ENCODE measurements at places on chromosomes 13 and 19.

- H3K27me3 ChIP-seq, result no peaks in the 10 kb centered on the region
- no peak overlapping the region for H3K27ac ChIP-seq
- H3K36me3 ChIP-seq, result no peaks in the 10 kb centered on the region
- no peaks in the 10 kb centered on the region for H3K4me1 ChIP-seq
- DNase-seq, result no peak
These were observed 22.8 kb downstream of the VSTM2B start for GRCh38 chr19:29548483-29549085.

DNA sequence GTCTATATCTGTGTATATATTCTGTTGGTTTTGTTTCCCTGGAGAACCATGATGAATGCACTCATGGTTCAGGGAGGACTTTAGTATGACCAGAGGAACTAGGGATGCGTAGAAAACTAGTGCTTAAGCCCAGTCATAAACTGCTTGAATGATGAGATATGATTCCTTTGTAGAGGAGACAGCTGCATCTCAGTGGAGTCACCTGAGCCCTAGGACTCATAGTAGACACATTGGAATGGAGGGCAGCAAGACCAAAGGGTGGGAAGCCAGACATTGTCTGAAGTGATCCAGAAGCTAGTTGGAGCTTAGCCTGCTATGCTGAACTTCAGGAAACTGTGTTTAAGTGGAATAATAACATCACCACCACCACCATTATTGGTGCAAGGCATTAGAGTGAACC is 89.5 kb upstream of the SPATA13 start:
- no peaks in the 10 kb centered on the region for H3K4me1 ChIP-seq
- no peaks in the 10 kb centered on the region for H3K36me3 ChIP-seq
- no peak overlapping the region for H3K27ac ChIP-seq

DNA sequence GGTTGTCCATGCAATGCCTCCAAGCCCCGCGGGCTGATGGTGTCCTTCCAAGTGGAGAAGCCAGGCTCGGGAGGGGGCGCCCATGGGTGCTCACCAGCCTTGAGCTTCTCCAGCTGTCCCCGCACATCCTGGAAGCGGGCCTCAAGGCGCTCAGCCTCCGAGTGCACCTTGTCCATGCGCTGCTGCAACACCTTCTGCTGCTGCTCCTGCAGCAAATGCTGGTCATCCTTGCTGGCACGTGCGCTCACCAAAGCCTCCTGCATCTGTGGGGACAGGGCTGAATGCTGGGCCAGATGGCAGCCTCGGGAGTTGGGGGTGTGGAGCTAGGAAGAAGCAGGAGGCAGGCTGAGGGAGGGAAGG is 22.8 kb upstream of the EMP3 start:
- peaks cover 14% of the 10 kb centered on the region for H3K27me3 ChIP-seq
- no peak overlapping the region for H3K4me3 ChIP-seq
- H3K36me3 ChIP-seq, result no peaks in the 10 kb centered on the region
- DNase-seq, result no peak
- H3K4me1 ChIP-seq, result no peaks in the 10 kb centered on the region

- H3K36me3 ChIP-seq, result no peaks in the 10 kb centered on the region
- DNase-seq, result peak; percentile 21
- no peak overlapping the region for H3K27ac ChIP-seq
These were observed 202.2 kb downstream of the SUCLA2 start for GRCh38 chr13:47798906-47799305.

- DNase-seq, result no peak
- peaks cover 17% of the 10 kb centered on the region for H3K27me3 ChIP-seq
- no peak overlapping the region for H3K4me3 ChIP-seq
- no peaks in the 10 kb centered on the region for H3K36me3 ChIP-seq
- H3K27ac ChIP-seq, result no peak overlapping the region
These were observed 91.6 kb upstream of the SIAH3 start for GRCh38 chr13:45943120-45943519.

DNA sequence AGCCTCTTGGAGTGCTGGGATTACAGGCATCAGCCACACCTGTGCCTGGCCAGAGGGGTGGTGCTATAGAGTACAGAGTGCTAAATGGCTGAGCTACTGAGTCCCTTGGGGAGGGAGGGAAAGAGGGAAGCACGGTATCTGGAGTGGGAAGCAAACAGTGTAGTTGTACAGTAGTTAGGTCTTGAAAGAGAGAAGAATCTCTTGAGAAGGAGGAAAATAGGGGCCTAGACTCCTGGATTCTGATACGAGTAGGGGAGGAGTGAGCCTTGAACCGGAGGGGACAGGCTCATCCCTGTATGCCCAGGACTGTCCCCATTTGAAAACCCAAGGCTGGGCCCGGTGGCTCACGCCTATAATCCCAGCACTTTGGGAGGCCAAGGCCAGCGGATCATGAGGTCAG is 5.1 kb downstream of the MYADM start:
- H3K36me3 ChIP-seq, result peaks cover 44% of the 10 kb centered on the region
- H3K4me1 ChIP-seq, result no peaks in the 10 kb centered on the region
- no peak for DNase-seq
- no peak overlapping the region for H3K27ac ChIP-seq
- no peak overlapping the region for H3K4me3 ChIP-seq

GRCh38 chr19:7872306-7873204 is 1.6 kb downstream of the PRR36 start:
- no peak overlapping the region for H3K27ac ChIP-seq
- H3K4me1 ChIP-seq, result peaks cover 16% of the 10 kb centered on the region
- no peak overlapping the region for H3K4me3 ChIP-seq
- H3K36me3 ChIP-seq, result no peaks in the 10 kb centered on the region

- H3K4me1 ChIP-seq, result no peaks in the 10 kb centered on the region
- no peak overlapping the region for H3K4me3 ChIP-seq
- H3K27me3 ChIP-seq, result no peaks in the 10 kb centered on the region
These were observed 133.7 kb downstream of the GGACT start for GRCh38 chr13:100454876-100455275.

DNA sequence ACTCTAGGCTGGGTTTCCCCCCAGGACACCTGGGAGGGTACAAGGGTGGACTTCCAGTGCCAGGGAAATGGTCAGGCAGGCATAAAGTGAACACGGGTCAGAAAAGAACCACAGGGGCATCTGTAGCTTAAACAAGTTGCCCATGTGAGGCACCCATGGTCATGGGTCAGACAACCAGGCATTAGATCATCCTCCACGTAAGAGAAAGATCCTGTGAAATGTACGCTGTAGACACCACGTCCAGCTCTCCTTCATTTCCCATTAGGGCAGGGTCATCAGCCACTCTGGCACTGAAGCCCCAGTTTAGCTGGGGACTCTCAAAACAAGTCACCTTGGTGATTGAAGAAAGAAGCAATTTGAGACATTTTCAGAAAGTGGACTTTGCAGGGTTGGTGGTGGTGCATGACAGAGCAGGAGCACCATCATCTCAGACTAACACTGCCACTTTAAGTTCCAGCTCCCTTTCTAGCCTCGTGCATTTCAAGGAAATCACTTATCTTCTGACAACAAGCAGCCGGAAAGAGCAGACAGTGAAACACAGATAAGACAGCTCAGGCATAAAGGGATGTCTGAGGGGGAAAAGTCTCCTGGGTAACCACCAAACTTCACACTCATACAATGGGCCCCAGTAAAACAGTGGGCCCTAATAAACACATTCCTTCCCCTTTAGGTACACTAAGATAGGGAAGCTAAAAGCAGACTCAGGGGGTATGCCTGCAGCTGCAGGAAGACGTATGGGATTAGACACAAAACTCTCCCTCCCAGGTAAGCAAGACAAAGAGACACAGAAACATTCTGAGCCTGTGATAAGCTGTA is 16.1 kb upstream of the SIGLEC6 start:
- H3K27ac ChIP-seq, result no peak overlapping the region
- DNase-seq, result no peak
- no peaks in the 10 kb centered on the region for H3K4me1 ChIP-seq
- no peaks in the 10 kb centered on the region for H3K27me3 ChIP-seq
- no peak overlapping the region for H3K4me3 ChIP-seq
- no peaks in the 10 kb centered on the region for H3K36me3 ChIP-seq

- peaks cover 2% of the 10 kb centered on the region for H3K4me1 ChIP-seq
- no peak overlapping the region for H3K27ac ChIP-seq
- no peak overlapping the region for H3K4me3 ChIP-seq
- no peak for DNase-seq
- H3K36me3 ChIP-seq, result no peaks in the 10 kb centered on the region
These were observed 2.5 kb downstream of the IGSF23 start for GRCh38 chr19:44615863-44616247.

- H3K4me3 ChIP-seq, result no peak overlapping the region
- no peaks in the 10 kb centered on the region for H3K4me1 ChIP-seq
- no peak for DNase-seq
- peaks cover 48% of the 10 kb centered on the region for H3K36me3 ChIP-seq
These were observed 11.0 kb downstream of the XAB2 start for GRCh38 chr19:7618348-7618747.

DNA sequence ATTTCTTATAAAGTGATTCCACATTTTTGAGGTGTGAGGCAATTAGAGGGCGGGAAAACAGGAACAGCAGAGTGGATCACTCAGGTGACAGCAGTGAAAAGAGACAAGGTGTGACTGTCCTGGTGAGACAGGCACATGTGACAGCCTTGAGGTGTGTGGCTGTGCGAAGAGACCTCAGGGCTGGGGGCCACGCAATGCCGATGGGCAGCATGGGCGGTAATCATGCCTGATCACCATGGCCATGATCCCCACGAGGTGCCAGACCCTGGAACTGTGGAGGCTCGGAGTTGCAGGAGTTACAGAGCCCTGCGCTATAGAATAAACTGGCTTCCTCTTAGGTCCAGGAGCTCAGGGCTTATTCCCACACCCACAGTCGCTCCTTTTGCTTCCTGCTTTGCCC is 2.0 kb downstream of the SPACA6 start:
- H3K27ac ChIP-seq, result no peak overlapping the region
- H3K27me3 ChIP-seq, result no peaks in the 10 kb centered on the region
- DNase-seq, result no peak
- H3K4me3 ChIP-seq, result no peak overlapping the region

DNA sequence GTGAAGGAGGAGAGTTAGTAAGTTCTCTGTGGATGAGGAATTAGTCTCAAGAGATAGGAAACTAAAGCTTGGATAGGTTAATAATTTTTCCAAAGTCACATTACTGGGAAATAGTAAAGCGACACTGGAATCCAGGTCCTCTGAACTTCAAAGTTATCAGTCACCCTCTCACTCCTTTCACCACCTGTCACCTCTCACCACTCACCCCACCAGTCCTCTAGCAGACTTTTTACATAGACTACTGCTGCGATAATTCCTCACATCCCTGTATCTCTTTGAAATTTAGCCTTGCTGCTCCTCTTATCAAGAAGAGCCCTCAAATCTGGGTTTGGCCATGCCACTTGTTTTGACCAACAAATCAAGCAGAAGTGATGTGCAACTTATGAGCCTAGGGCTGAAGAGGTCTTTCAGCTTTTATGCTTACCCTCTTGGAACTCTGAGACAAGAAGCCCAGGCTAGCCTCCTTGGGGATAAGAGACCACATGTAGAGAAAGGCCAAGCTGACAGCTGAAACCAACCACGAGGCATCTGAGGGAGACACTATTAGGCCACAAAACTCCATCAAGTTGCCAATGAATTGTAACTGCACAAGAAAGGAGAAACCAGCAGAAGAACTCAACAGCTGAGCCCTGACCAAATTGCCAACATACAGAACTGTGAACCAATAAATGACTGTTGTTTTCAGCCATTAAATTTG is 41.2 kb downstream of the STARD13 start:
- no peak for DNase-seq
- H3K4me3 ChIP-seq, result no peak overlapping the region
- no peaks in the 10 kb centered on the region for H3K27me3 ChIP-seq
- peak overlapping the region; percentile 8 for H3K27ac ChIP-seq
- peaks cover 18% of the 10 kb centered on the region for H3K36me3 ChIP-seq

- DNase-seq, result peak; percentile 11
- H3K27me3 ChIP-seq, result no peaks in the 10 kb centered on the region
- no peaks in the 10 kb centered on the region for H3K36me3 ChIP-seq
- H3K4me1 ChIP-seq, result 0 out of 2 replicates have a peak, but pooled peaks cover 2% of the 10 kb centered on the region
- peak overlapping the region; percentile 91 for H3K4me3 ChIP-seq
- H3K27ac ChIP-seq, result no peak overlapping the region
These were observed 28.4 kb downstream of the ZNF844 start for GRCh38 chr19:12092956-12093355.

- peak; percentile 69 for DNase-seq
- H3K4me3 ChIP-seq, result no peak overlapping the region
- no peaks in the 10 kb centered on the region for H3K27me3 ChIP-seq
- H3K36me3 ChIP-seq, result no peaks in the 10 kb centered on the region
- no peak overlapping the region for H3K27ac ChIP-seq
- peaks cover 12% of the 10 kb centered on the region for H3K4me1 ChIP-seq
These were observed 22.4 kb downstream of the EPSTI1 start for GRCh38 chr13:42969565-42970172.

DNA sequence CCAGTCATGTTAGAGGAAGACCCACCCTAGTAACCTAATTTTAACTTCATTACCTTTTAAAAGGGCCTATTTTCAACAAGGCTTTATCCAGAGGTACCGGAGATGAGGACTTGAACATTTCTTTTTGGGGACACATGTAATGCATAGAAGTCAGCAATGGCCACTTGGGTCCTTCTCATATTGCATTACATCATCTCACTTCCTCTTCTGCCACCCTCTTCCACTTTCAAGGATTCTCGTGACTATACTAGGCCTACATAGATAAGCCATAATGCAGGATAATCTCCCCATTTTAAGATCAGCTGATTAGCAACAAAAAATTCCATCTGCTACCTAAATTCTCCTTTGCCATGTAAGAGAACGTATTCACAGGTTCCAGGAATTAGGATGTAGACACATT is 557.2 kb downstream of the KCTD12 start:
- H3K27me3 ChIP-seq, result no peaks in the 10 kb centered on the region
- H3K4me3 ChIP-seq, result no peak overlapping the region

DNA sequence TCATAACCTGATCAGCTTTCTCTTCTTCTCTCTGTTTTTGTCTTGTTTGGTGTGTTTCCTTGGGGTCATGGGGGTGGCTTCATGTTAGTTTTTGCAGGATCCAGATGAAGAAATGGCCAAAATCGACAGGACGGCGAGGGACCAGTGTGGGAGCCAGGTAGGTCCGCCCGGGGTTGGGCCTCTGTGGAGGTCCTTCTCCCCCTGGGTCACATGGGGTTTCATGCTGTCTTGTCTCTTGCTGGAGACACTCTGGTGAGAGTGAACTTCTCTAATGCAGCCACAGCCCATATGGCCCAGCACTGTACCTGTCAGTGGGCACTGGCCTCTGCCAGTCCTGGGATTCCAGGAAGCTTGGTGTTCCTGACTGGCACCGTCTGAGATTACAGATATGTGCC is 1.1 kb downstream of the CCNE1 start:
- no peaks in the 10 kb centered on the region for H3K36me3 ChIP-seq
- no peaks in the 10 kb centered on the region for H3K4me1 ChIP-seq
- H3K4me3 ChIP-seq, result peak overlapping the region; percentile 77
- DNase-seq, result no peak
- H3K27ac ChIP-seq, result no peak overlapping the region
- H3K27me3 ChIP-seq, result no peaks in the 10 kb centered on the region

- no peaks in the 10 kb centered on the region for H3K4me1 ChIP-seq
- H3K27ac ChIP-seq, result no peak overlapping the region
- H3K4me3 ChIP-seq, result no peak overlapping the region
- no peaks in the 10 kb centered on the region for H3K27me3 ChIP-seq
- no peak for DNase-seq
These were observed 13.6 kb downstream of the UFM1 start for GRCh38 chr13:38363219-38363618.

DNA sequence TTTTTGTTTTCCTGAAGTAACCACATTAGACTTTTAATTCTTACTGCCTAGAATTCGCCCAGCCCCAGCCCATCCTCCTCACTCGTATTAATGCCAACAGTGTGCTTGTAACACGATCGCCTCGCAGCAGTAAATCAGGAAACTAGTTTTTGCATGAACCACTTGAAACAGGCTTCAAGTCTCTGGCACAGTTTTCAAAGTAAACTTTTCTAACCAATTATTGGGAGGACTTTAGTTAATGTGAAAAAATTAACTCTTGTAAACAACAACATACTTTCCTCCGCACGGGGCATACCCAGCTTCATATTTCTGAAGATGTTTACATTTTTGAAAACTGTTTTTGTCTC is 39.2 kb downstream of the TNFRSF19 start:
- DNase-seq, result peak; percentile 77
- peaks cover 18% of the 10 kb centered on the region for H3K4me1 ChIP-seq
- no peaks in the 10 kb centered on the region for H3K27me3 ChIP-seq
